ENCODE measurements at places on chromosomes 1 and 21.

DNA sequence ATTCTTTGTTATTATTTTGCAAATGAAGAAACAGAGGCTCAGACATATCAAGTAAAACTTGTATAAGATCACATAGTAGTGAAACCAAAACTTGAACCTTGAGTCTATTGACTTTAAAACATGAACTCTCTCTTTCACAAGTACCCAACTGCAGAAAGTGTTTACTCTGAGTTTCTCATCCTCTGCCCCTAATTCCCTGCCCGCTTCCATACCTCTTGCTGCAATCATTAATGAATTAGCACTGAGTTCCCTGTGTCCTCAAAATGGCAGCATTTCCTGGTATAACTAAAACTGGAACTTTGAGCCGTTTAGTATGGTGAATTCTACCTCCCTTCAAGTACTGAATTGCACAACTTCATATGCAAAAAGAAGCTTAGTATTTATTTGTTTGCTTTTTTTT, 147.7 kb upstream of the DNAH14 start:
- no peak for DNase-seq

- no peak for DNase-seq
These were observed 31.0 kb downstream of the NCAM2 start for GRCh38 chr21:21029164-21029563.

GRCh38 chr1:9687120-9687873, 35.8 kb downstream of the PIK3CD start:
- DNase-seq = peak; percentile 45

GRCh38 chr1:238767321-238767720, 619.0 kb upstream of the CHRM3 start:
- no peak for DNase-seq

GRCh38 chr1:154403261-154403943, 1.7 kb upstream of the IL6R start:
- peak; percentile 11 for DNase-seq

DNA sequence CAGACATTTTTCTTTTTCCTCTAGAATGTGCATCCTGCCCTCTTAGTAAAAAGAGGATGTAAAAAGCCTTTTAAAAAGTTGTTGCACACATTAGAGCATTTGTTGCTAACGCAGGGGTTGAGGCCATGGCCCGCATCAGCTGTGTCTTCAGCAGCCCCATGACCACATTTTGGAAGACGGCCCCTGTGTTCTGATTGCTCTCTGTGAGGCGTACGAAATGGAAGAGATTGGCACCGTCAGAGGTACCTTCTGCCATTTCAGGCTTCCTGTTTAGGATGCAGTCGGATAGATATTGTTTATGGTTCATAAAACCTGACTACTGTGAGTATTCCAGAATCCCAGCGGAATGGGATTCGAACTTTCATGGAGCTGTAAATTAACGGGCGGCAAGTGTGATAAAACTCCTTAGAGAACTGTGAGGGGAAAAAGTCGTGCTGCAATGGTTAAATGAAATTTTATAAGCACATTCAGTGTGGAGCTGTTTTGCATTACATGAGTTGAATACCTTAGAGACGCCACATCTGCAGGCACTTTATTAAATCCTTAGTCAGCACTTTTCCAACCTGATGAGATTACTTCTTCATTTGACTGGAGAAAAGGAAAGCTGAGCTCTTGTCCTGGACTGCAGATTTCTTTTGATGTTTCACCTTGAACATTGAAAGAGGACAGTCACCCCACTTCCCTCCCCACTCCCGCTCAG, 273.9 kb downstream of the TM2D1 start:
- DNase-seq = no peak

- DNase-seq = no peak
These were observed 124.3 kb downstream of the NOS1AP start for GRCh38 chr1:162193815-162194214.

DNA sequence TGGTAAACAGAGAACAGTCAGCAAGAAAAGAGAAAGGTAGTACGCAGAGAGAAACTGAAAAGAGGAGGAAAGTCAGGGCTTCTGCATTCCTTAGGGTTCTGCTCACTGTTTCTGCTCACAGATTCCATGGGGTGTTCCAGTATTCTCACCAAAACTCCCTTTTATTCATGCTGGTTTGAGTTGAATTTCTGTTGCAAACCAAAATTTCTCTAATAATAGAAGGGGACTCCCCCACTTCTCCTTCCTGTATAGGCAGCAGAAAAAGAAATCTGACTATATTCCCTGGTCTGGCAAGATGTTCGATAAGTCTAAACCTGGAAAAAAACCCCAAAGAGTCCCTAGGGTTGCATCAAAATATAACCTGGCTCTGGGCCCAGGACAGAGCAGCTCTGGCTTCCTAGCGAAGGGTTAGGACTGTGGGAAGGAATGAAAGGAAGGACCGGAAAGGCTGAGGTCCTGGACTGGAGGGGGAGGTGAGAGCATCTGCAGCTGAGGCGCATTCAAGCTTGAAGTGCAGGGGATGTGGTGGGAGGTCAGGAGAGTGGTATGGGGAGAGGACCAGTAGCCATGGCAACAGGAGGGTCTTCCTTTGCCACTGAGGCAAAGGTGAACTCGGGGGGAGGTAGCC, 18.8 kb upstream of the RGS16 start:
- no peak for DNase-seq

DNA sequence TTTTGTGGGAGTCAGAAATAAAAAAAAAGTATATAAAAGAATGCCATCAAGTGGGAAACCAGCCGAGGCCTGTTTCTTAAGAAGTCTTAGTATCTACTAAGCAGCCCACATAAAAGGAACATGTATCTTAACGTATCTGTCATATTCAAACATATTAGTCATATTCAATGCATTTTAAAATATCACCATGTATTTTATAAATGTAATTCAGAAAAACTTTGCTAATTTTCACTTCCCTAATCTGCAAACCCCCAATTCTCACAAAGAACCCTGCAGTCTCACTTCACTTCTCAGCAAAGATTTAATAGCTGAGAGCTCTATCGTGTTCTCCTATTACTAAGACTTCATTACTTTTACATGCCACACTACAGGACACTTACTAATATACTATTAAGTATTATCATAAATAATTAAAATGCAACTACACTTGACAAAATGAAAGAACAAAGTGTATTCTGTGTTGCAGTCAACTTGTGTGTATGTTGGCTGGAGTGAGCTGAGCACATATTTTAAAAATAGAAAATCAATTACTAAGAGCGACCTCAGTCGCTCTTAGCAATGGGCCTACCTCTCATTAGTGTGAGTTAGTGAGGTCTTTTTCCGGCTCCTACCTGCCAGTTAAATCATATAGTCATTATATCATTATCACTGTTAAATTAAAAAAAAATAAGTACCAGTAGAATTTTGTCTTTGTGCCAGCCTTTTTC, 484.3 kb downstream of the LMO4 start:
- DNase-seq = no peak

DNA sequence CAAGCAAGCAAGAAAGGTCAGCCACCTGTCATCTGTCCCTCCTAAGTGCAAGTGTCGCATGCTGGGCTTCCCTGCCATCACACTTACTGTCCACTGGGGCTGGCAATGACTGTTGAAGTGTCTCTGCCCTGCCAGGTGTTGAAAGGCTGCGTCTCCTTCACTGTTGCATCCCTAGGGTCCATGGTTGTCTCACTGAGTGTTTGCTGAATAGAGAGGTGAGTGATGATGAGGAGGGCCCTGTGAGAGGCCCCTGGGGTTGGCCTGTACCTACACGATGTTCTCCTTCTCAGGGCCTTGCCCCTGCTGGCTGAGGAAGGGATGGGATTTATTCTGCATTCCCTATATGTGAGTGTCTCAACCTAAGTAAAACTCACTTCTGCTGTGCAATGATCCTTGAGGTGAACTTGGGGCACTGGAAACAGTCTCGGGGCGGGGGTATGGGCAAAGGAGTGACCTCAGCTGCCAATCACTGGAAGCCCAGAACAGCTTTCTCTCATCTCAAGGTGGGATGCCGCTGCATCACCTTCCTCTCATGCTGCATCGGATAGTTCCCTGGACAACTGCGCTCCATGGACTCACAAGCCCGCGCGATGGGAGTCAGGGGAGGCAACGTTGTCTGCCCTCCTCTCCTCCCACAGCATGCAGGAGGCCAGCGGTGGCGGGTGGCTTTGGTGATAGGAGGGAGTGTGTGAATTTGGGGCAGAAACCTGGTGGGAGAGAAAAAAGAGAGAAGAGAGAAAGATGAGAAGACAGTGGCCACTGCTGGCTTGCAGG, 35.8 kb upstream of the SOX13 start:
- no peak for DNase-seq

DNA sequence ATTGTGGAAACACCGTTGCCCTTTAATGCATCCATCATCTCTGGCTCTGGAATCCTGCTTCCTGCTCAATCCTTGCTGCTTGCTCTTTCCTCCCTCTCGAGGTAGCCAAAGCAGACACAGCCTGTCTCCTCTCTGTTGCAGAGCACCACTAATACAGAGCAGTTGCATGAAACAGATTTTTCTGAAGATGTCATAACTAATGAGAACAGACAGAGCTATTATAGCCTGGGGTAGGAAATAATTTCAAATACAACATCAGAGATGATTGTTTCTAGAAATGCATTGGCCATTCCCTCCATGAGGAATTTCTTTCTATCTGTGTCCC, 23.3 kb upstream of the ACBD6 start:
- no peak for DNase-seq

GRCh38 chr21:17802572-17802971, 16.6 kb downstream of the C21orf91 start:
- no peak for DNase-seq

DNA sequence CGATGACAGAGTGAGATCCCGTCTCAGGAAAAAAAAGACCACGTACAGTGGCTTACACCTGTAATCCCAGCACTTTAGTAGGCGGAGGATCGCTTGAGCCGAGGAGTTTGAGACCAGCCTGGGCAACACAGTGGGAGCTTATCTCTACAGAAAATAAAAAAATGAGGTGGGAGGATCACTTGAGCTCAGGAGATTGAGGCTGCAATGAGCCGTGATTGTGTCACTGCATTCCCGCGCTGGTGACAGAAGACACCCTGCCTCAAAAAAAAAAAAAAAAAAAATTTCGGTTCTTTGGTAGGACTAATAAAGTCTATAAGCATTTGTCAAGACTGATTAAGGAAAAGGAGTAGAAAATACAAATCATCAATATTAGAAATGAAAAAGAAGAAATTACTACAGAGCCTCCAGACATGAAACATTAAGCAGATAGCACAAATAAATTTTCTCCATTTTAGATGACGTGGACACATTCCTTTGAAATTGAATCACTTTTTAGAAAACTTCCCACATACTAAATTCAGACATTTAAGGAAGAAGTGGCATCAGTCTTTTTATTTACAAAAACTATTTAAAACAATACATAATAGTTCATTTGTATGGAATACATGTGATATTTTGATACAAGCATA, 30.4 kb downstream of the MORC3 start:
- DNase-seq = no peak

GRCh38 chr1:147652306-147652705, 18.0 kb downstream of the ACP6 start:
- no peak for DNase-seq

DNA sequence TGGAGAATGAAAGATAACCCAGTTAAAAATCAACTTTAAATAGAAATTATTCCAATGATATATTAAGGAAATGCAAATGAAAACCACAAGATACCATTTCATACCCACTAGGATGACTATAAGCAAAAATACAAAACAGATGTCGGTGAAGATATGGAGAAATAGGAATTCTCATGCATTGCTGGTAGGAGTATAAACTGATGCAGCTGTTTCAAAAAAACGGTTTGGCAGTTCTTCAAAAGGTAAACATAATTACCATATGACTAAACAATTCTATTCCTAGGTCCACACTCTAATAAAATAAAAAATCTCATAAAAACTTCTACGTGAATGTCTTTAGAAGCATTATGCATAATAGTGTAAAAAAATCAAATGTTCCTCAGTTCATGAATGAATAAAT, 763.3 kb upstream of the BRINP3 start:
- DNase-seq = no peak

DNA sequence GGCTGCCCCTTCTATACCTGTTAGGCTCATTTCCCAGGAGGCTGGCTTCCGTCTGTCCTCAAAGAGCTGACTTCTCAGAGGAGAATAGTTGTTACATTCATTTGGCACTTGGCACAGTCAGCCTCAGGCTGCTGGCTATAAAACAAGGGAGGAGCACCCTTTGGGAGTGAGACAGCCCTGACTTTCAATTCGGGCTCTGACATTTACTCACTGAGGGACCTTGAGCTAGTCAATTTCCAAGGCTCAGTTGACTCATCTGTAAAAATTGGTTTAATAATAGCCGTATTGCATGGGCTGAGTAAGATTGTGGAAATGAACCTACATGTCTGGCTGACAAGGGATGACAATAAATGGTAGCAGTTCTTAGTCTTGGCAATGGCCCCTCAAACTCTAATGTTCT, 13.7 kb downstream of the ALX3 start:
- no peak for DNase-seq

GRCh38 chr1:198641966-198642668, 3.3 kb downstream of the PTPRC start:
- DNase-seq = no peak

DNA sequence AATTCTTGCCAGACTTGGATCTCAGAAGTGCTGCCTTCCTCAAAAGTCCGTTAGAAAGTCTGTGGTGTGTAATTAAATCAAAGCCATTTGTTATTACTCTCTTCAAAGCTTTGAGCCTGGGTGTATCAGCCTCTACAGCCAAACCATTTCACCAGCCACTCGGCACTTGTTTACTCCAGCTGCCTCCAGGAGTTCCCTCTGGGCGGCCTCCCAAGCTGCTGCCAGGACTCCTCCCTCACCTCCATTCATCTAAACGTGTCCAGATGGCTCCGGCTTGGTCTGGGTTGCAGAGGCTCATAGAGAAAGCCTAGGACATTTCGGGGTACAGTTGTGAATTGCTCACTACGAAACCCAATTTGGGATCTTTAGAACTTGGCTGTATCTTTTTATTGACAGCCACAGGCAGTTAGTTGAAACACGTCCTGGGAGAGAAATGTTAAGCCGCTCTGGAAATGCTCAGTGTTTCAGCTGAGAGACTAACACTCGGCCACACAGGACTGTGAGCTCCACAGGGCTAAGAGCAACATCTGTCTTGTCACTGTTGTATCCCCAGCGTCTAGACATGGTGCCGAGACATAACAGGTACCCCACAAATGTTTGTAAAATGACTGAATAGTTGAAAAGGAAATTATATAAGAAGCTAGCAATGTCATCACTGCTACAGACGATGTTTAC, 116.9 kb upstream of the NGF start:
- DNase-seq = no peak

DNA sequence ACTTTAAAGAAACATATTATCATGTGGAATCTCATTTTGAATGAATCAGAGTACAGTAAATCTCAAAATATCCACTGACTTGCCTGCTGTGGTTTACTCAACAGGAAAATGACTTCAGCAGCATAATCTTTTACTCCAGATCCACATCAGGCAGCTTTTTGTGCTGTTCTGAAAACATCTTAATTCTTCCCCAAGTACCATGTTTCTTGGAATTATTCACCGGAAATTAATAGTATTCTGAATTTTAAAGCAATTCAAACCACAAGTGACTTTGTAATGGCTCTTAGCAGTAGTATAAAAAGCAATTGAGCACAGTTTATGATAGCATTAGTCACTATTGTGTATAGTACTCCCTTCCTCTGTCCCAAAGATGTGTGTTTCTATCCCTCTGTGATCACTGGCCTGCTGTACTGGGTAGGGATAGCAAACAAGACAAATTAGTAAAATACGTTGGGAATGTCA, 64.2 kb upstream of the ERRFI1 start:
- no peak for DNase-seq

- no peak for DNase-seq
These were observed 146.5 kb downstream of the CHD1L start for GRCh38 chr1:147388969-147389368.

GRCh38 chr1:59701376-59701775, 113.4 kb upstream of the HOOK1 start:
- no peak for DNase-seq

Data from stimulated activated CD4-positive, alpha-beta T cell treated with anti-CD3 and anti-CD28 coated beads, TNF-alpha, amount 100 ng/mL, for 4 hours (primary cell).